Urothelium cell line (cell line): ENCODE measurements at places on chromosomes 7 and 10.

DNA sequence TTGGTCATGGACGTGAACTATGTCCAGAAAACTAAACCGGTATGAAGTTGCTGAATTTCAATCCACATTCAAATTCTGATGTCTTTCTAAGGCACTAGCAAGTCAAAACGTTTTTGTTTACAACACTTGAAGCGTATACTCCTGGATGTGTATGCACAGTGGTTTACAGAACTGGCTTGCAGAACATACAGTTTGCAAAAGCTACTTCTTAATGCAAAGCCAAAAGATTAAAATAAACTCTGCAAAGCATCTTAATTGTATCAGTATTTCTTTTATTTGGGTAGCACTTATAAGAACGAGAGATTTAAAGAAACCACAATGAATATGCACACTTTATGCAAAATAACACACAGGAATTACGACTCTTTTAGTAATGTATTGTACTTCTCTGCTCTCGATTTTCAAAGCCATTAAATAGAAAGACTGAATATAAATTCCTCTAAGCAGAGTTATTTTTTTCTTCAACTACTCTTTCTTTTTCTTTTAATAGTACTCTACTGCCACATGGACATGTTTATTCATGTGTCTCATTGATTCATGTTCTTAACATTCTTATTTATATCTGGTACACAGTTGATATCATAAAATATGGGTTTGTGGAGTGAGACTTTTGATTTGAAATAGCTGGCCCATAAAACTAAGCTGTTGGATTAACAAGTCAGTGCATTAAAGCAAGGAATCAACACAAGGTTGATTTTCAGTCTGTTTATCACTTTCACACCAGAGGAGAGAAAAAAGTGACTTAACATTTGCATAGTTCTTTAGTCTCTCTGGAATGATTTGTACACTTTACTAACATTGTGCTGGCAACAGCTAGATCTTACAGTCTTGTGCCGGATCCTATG lies 189.4 kb upstream of the STEAP4 start:
- no peak for DNase-seq

GRCh38 chr10:123421461-123421860 lies 244.7 kb upstream of the GPR26 start:
- DNase-seq: no peak

- DNase-seq: no peak
Observed at GRCh38 chr10:4984971-4985594, 18.6 kb downstream of the AKR1C2 start.

DNA sequence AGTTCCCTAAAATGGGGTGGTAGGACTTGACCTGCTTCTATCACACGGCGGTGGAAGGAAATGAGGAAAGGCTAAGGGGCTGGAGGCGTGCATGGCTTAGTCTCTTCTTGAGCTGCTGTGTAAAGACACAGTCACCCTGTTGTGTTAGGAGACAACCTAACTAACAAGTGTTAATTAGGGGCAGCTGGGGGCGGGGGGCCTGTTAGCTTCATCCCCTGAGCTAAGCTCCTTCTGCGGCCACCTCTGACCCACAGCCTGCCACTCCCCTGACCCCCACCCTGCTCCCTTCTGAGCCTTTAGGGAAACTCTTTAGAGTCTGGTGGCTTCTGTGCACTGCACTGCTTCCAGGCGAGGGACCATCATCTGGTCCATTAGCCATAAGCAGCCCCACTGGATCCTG lies 28.0 kb downstream of the COL17A1 start:
- DNase-seq: no peak

GRCh38 chr7:140342727-140343514 lies 55.4 kb downstream of the SLC37A3 start:
- DNase-seq: peak; percentile 9

DNA sequence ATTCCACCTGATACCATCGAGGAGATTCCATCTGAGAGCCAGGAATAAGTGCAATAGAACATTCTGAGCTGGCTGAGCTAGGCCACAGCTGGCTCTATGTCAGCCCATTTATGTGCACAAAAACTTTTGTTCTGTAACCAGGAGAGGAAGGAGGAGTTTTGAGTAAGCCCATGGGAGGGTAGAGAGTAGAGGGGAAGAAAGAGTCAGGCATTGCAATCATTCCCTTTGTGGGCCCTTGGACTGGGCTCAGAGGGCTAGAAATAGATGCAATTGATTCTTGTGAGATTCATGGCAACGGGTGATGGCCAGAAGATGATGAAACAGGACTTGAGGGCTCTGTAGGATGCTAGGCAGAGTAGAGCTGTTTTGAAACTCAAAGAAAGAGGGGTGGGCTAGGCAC lies 104.6 kb upstream of the KIF5B start:
- DNase-seq: no peak

DNA sequence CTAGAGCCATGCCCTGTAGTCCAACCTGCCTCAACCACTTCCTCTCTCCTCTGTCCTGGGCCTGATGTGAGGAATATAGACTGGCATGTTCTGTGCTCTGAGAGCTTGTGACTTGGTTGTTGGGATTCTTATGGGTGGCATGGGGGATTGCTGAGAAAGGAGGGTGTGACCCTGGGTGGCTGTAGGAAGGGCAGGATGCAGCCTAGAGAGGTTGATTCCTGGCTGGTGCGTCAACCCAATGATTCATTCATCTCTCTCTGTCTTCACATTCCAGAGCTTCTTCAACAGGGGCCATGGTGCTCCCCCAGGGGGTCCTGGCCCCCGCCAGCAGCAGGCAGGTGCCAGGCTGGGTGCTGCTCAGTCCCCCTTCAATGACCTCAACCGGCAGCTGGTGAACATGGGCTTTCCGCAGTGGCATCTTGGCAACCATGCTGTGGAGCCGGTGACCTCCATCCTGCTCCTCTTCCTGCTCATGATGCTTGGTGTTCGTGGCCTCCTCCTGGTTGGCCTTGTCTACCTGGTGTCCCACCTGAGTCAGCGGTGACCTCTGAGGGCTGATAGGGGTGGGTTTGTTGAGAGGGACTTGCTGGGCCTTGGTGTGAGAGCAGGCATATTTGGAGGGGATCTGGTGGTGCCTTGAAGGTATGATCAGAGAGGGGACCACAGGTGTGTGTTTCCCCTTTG lies 2.6 kb downstream of the FAM241B start:
- no peak for DNase-seq

- no peak for DNase-seq
Observed at GRCh38 chr7:99762680-99763327, 21.2 kb downstream of the CYP3A4 start.

- no peak for DNase-seq
Observed at GRCh38 chr10:121216721-121217181, 365.6 kb downstream of the WDR11 start.

- no peak for DNase-seq
Observed at GRCh38 chr10:131137223-131137622, 174.3 kb downstream of the TCERG1L start.

GRCh38 chr7:949021-949934 lies 5.2 kb downstream of the ADAP1 start:
- DNase-seq: no peak

GRCh38 chr7:76281706-76282343 lies 20.6 kb upstream of the HSPB1 start:
- no peak for DNase-seq

DNA sequence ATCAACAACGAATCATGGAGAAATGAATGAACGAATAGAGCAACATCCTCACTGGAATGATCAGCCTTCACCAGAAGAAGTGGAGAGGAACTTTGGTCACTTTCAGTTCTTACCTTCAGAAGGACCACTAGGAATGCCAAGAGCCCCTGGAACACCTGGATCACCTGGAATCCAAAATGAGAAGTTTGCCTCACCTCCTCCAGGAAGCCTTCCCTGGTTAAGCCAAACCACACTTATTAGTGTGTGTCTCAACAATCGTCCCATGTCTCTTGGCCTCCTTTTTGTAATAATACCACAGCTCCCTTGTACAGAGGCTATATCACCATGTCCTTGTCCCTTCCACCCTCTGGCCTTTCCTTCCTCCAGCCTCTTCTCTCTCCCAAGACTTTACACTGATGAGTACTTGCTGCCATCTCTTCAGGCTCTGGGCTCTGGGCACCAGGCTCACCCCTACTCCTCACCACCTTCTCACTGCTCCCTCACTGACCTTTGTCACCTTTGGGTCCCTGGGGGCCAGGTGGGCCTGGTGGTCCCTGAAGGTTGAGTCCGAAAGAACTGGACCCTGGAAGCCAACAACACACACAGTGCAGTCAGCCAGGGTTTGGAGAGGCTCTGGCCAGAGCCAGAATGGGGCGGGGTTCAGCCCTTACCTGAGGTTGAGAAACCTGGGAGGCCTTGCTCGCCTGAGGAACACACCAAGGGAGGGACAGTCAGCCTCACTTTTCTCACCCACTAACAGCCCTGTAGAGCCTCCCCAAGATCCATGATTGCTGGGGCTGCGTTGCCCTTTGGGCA lies 46.5 kb downstream of the COL17A1 start:
- DNase-seq: no peak

DNA sequence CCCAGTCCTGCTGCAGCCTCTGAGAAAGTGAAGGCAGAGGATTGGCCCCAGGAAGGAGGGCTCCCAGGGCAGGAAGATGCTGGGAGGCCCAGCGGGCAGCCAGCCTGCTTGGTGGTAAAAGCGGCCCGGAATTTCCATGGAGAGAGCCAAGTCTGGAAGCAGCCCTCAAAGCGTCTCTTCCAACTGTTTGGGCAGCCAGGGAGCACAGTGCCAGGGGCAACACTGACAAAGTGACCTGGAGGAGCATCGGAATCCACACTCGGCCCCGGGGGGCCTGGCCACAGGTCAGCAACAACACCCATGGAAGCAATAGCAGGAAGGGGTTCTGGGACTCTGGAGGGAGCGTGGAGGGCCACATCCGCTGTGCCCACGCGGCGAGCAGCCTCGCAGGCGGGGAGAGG lies 63.2 kb upstream of the FGFR2 start:
- no peak for DNase-seq

DNA sequence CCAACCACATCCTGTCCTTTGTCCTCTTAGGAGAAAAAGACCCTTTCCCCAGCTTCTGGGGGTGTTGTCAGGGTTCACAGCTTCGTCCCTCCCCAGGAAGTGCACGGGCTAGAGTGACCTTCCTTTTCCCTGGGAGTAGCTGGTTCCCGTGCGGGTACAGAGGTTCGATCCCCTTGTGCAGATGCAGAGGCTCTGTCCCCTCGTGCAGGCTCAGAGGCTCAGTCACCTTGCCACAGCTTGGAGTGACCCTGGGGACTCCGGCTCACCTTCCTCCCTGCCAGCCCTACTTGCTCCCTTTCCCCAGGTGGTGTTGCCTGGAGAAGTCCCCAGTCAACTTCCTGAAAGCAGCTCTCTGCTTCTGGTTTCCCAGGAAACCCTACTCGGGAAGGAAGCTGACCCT lies 60.0 kb upstream of the TCERG1L start:
- no peak for DNase-seq

DNA sequence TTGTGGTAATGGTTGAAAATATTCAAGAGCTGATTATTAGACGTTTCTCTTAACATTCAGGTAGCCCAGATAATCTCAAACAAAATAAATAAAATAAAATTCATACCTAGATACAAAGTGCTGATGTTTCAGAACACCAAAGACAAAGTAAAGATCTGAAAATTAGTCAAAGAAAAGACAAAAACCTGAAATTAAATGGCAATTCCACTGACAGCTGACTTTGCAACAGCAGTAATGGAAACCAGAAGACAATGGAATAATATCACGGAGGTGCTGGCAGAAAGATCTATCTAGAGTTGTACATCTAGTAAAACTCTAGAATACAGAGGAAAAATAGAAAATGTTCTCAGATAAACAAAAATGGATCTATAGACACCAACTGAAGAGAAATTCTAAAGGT lies 58.0 kb upstream of the IKZF1 start:
- no peak for DNase-seq

- no peak for DNase-seq
Observed at GRCh38 chr10:92108120-92108519, 182.8 kb downstream of the CPEB3 start.

GRCh38 chr10:6473901-6474370 lies 106.1 kb downstream of the PRKCQ start:
- no peak for DNase-seq

DNA sequence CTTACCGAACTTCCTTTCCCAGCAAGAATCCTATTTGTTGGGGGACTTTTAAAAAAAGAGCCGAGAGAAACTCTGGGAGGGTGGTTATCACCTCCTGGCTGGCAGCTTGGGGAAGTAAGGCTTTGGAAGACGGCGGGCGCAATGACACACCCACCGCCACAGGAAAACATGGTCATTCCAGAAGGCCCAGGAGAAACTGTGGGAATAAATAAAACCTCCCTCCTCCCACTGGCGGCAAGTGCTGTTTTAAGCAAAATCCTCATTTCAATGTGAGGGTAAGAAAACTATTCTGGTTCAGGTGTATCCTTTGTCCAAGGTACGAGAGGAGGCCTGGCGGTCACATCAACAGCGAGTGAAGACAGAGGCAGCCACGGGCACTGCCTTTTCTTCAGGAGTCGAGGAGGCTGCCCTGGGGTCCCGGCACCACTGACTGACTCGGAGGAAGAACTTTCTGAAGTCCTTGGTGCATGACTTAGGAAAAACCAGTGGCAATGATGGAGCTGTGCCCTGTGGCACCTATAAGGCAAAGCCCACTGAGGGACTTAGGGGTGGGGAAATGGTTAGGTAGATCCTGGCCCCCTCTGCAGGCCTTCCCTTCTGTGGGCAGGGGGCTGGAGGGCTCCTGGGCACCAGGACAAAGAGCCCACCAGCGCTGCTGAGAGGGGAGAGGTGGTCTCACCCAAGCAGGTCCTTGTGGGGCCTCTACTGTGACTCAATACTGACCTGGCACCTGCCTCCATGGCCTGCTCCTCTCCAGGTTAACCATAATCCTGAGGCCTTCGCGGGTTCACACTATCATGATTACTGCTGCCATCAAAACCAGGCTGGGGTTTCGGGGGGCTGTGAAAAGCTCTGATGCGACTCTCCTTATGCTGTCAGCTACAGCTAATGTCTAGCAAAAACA lies 21.4 kb downstream of the DNAJB12 start:
- no peak for DNase-seq

DNA sequence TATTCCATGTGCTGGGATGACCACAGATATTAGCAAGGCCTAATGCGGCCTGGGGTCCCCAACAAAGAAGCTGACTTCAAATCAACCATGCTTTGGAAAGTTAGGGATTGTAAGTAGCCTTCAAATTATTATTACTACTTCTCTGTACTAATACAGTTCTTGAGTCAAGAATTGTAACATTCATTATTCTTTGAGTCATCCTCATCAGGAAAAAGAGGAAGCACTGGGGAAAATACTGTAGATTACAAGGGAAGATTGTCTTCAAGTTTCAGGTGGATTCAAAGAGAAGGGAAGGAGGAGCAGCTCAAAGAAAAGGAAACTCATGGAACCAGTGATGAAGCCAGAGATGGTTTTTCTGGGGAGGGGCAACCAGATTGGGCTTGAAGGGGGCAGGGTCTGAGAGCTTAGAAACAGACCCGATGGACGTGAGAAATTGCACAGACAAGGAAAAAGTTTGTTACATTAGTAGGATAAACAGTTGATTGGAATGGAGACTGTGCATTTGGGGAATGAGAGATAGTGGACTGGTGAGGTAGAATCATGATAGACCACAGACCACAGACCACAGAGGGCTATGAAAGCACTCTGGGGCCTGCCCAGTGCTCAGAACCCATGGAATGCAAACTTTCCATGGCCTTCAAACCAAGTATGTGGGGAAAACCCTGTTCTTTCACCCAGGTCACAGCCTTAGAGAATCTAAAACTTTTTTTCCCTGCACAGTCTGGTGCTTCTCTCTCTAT lies 209.9 kb downstream of the ZNF365 start:
- DNase-seq: peak; percentile 75
